ENCODE measurements at places on chromosomes 4 and X.

GRCh38 chr4:150970685-150971151 lies 44.4 kb downstream of the LRBA start:
- no peak for DNase-seq

DNA sequence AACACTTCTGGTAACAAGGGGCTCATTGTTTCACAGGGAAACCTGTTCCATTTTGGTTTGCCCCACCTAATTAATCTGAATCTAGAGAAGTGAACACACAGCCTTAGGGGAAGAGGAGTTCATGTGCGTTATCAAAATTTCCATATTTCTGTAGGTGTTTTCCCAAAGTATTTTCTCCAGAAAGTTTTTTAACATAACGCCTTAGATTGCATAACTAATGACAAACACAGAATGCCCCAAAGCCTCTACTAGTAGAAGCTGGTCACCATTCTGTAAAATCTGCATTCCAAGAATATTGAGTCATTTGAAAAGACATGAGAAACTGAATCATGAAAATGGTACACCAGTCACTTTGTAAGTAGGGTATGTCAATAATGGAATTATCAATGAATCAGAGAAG lies 41.1 kb downstream of the IL13RA2 start:
- no peak for DNase-seq

GRCh38 chrX:49844611-49845010 lies 15.5 kb downstream of the PAGE4 start:
- no peak for DNase-seq

DNA sequence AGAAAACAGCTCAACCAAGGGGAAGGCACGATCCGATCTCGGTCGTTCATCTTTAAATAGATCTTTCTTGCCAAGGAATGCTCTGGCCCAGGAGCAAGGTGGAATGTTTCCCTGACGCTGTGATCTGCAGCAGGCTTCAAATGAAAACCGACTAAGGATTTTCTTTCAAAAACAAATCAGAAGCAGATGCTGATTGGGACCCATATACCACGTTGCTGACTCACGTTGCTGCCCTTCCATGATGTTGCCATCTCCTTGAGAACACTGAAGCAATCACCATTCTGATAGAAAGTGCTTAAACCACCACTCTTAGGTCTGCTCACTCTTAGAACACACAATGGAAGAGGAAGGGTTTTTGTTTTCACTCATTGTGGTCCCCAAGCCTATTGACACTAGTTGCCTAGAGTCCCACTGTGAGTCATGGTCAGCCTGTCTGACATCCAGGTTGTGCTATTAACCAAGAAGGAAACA lies 26.1 kb downstream of the LAMTOR3 start:
- DNase-seq, result no peak

- no peak for DNase-seq
These were observed 19.2 kb downstream of the SLC9A7 start for GRCh38 chrX:46739736-46740135.

- DNase-seq, result no peak
These were observed 124.0 kb downstream of the PRKX start for GRCh38 chrX:3589474-3589873.

DNA sequence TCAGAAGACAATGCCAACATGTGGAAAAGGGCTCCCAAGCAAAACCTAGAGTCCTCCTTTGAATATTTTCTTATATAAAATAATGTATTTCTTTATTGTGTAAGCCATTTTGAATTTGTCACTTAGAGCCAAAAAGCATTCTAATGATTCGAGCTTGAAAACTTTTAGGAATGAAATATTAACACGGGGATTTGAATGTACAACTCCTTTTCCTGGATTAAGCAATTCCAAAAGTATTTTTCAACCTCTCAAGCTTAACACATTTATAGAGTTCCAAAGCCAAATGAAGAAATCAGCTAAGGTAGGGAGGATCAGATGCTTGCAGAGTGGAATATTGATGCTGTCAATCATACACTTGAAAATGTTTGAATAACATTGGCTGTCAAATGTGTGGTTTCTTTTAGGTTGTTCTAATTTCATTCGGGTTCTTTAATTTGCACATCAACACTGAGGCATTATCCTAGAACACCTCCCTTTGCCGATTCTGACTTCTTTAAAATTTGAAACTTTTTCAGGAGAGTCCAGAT lies 67.2 kb upstream of the ETNPPL start:
- no peak for DNase-seq

DNA sequence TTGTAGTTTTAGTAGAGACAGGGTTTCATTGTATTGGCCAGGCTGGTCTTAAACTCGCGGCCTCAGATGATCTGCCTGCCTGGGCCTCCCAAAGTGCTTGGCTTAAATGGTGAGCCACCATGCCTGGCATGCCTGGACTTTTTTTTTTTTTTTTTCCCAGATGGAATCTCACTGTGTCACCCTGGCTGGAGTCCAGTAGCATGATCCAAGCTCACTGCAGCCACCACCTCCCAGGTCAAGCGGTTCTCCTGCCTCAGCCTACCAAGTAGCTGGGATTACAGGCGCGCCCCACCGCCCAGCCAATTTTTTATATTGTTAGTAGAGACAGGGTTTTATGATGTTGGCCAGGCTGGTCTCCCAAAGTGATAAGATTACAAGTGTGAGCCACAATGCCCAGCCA lies 8.4 kb downstream of the UBE2K start:
- no peak for DNase-seq

- no peak for DNase-seq
These were observed 31.8 kb downstream of the ARX start for GRCh38 chrX:24983931-24984330.

GRCh38 chrX:137915466-137915865 lies 349.5 kb downstream of the ZIC3 start:
- DNase-seq, result no peak

DNA sequence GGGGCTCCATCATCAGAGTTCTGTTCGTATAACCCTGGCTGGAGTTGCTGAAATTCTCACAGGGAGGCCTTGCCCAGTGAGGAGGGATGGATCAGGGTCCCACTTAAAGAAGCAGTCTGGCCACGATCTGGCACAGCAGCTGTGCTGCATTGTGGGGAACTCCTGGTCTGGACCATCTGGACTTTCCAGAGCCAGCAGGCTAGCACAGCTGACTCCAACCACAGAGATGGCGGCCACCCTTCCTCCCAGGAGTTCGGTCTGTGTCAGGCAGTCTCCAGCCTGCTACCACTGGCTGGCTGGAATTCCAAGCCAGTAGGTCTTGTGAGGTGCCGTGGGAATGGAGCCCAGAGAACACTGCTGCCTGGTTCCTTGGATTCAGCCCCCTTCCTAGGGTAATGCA lies 62.0 kb downstream of the SLAIN2 start:
- DNase-seq, result no peak

DNA sequence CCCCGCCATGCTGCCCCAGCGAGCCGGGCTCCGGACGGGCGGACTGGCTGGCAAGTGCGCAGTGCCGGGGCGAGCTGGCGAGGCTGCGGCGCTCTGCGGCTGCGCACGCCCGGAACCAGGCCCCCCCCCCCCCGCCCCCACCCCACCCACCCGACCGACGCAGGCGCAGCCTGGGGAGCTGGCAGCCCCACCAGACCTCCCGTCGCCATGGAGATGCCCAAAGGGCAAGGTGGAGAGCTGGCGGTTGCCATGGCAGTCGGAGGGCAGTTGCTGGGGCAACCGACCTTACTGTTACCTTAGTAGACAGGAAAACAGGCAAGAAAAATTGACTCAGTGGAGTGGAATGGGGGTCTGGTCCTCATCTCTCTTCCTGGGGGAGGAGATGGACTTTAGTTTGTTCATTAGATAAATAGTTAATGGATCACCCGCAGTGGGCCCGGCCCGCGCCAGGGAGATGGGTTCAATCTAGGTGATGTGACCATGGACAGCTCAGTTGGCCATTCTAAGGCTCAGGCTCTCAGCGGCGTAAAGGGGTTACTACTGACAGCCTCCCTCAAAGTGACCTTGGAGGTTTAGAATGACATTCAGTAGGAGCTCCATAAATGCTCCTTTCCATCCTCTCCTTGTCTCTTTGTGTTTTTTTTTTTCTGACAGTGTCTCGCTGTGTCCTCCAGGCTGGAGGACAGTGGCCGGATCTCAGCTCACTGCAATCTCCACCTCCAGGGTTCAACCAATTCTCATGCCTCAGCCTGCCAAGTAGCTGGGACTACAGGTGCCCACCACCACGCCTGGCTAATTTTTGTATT lies at the start of gene PCSK1N:
Gene PCSK1N, minus strand, starts transcription at position 87 of the 806 bp plus-strand sequence. Its CDS starts 78 bp downstream, at position 9.
- no peak for DNase-seq

Measured in vagina (tissue), 2 donors.